Activated CD4-positive, alpha-beta T cell treated with anti-CD3 and anti-CD28 coated beads, Interleukin-2, amount 10 ng/mL, durations not matched to agents 7 days and 5 days (primary cell): ENCODE measurements at places on chromosomes 6 and 20. TPM values are rescaled to one million over a fixed set of nuclear protein-coding genes. Genes with fewer than 3 reads are reported as not detected.

GRCh38 chr6:52662031-52662430 lies 8.9 kb upstream of the TMEM14A start:
- DNase-seq = no peak

- DNase-seq = no peak
Measured at GRCh38 chr20:54515793-54516628, 40.6 kb downstream of the DOK5 start.

GRCh38 chr6:80540700-80541099 lies 434.2 kb downstream of the BCKDHB start:
- DNase-seq = no peak

DNA sequence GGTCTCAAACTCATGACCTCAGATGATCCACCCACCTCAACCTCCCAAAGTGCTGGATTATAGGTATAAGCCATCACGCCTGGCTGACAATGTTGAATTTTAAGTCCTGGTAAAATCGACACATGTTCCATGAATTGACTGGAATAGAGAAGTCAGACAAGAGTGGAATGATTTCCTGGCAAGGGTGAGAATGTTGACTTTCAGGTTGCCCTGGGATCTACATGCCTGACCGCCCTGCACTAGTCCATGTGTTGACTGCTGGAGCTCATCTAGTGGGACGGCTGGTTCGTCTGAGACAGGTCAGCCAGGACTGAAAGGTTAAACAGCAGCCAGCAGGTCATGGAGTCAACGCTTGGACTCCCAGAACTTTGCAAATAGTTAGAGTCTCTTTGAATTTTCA lies 88.8 kb downstream of the SASH1 start:
- no peak for DNase-seq

GRCh38 chr20:9886227-9886626 lies 47.4 kb upstream of the PAK5 start:
- DNase-seq = no peak

DNA sequence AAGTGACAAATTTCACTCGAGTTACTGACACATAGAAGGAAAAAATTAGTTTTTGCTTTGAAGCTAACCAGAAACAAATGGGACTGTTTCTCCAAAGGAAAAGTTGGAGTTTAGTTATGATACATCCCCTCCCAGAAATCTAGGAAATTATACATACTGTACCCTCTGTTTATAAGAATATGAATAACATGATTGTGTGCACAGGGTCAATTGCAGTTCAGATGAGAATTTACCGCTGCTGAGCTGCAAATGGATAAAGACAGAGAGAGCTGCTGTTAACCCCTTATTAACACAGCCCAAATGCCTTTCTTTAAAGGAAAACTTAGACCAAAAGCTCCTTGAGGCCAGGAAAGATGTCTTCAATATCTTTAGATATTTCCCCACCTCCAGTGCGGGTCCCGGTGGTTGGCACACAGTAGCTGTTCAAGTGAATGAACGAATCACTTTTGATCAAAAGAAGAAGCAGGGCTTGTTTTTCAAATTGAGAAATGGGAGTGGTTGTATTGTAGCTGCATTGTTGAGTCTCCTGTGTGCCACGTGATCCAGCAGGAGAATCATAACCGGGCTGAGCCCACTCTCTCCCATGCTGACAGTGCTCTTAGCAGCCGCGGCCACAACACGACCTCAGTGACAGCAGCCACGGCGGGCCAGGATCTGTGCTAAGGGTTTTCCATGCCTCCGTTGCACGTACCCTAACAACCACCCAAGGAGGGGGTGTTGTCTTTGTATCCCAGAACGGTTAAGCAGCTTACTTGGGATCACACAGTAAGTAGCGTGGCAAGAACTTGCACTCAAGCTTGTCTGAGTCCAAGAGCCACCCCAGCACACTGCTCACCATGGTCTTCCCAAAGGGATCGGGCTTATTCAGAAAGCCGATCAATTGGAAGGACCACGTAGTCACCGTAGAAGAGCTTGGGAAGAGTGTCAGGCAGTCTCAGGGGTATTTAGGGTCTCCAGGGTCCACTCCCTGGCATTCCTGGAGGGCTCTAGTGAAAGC lies 53.5 kb upstream of the BMP6 start:
- no peak for DNase-seq

GRCh38 chr20:35674921-35675320 lies 10.2 kb upstream of the CPNE1 start:
- DNase-seq = no peak

GRCh38 chr6:109693111-109693510 lies 2.0 kb downstream of the FIG4 start:
- DNase-seq = no peak

- no peak for DNase-seq
Measured at GRCh38 chr6:79525272-79526100, 11.7 kb downstream of the LCA5 start.

DNA sequence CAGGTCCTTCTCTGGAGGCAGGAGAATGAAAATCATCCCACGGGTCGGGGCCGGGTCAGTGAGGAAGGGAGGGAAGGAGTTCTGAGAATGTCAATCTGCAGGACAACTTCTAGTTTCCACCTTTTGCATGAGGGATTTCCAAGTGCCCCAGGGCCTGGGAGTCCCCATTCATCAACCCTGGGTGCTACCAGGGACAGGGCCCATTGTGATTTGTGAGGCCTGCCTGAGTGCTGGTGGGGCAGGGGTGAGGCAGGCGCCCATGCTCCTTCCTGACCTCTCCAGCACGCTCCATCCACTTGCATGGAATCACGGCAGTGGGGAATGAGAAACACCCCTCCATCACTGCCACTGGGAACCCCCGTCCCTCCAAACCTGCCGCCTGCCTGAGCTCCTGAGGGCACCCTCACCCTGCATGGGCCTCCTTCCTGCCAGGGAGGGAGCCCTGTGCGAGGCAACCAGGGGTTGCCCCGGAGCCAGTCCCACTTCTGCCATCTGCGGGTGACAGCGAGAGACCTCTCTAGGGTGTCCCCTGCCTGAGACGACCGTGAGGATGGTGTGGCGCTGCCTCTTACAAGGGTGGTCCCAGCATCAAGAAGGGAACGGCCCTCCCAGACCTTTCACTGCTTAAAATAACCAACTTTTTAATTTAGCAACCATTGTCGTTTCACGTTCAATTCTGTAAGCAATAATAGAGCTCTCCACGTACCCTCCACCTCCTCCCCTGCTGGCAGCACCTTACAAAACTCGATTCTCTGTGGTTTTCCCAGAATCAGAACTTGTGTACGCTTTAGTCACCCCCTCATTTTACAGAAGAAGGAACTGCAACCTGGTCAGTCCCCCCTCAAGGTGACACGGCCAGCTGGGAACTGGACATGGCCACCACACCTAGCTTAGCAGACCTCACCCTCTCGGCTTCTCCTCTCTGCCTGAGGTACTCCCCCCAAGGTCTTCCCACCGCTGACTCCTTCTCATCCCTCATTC lies 28.6 kb downstream of the PMEPA1 start:
- DNase-seq = peak; percentile 24

GRCh38 chr6:44349904-44350649 lies 7.6 kb downstream of the SPATS1 start:
- no peak for DNase-seq

GRCh38 chr6:7230956-7231713 lies 81.9 kb downstream of the SSR1 start:
- DNase-seq = no peak

GRCh38 chr20:37114012-37114411 lies 18.2 kb upstream of the RBL1 start:
- no peak for DNase-seq

Gene LY6G5C
- 2.1 TPM for total RNA-seq

Gene RBM24
- total RNA-seq = not detected

Gene BPIFB2
- total RNA-seq = not detected

Gene HLA-DQB1
- 24.1 TPM for total RNA-seq

Gene EYA4
- total RNA-seq = not detected

Gene FERMT1
- total RNA-seq = not detected

Gene SDC4
- total RNA-seq = 7.5 TPM
